ENCODE measurements at places on chromosomes 6 and 20.

DNA sequence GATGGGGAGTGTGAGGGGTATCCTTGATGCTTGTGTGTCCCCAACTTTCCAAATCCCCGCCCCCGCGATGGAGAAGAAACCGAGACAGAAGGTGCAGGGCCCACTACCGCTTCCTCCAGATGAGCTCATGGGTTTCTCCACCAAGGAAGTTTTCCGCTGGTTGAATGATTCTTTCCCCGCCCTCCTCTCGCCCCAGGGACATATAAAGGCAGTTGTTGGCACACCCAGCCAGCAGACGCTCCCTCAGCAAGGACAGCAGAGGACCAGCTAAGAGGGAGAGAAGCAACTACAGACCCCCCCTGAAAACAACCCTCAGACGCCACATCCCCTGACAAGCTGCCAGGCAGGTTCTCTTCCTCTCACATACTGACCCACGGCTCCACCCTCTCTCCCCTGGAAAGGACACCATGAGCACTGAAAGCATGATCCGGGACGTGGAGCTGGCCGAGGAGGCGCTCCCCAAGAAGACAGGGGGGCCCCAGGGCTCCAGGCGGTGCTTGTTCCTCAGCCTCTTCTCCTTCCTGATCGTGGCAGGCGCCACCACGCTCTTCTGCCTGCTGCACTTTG is at the start of gene TNF:
Gene TNF, plus strand, starts transcription at position 231 of the 567 bp plus-strand sequence. Its CDS starts 177 bp downstream, at position 408.
- H3K4me1 ChIP-seq: no peaks in the 10 kb centered on the region
- no peaks in the 10 kb centered on the region for H3K36me3 ChIP-seq
- H3K27me3 ChIP-seq: peaks cover 6% of the 10 kb centered on the region
- no peak for DNase-seq

- no peaks in the 10 kb centered on the region for H3K27me3 ChIP-seq
- H3K4me1 ChIP-seq: no peaks in the 10 kb centered on the region
- no peaks in the 10 kb centered on the region for H3K36me3 ChIP-seq
- no peak overlapping the region for H3K27ac ChIP-seq
These were observed 429.9 kb upstream of the ARID1B start for GRCh38 chr6:156347246-156347645.

DNA sequence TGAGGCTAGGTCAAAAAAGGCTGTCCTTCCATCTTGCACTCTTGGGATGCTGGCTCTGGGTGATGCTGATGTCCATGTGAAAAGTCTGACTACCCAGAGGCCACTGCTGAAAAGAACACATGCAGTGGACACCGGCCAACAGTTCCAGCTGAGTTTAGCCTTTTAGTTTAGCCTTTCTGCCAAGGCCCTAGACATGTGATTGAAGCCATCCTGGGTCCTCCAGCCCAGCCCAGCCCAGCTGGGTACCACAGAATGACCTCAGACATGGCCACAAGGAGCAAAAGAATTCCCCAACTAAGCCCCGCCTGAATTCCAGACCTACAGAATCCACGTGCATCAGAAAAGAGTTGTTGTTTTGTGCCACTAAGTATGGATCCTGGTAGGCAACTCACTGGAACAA is 17.4 kb downstream of the PIGT start:
- H3K4me1 ChIP-seq: no peaks in the 10 kb centered on the region
- DNase-seq: peak; percentile 60
- H3K27me3 ChIP-seq: no peaks in the 10 kb centered on the region

DNA sequence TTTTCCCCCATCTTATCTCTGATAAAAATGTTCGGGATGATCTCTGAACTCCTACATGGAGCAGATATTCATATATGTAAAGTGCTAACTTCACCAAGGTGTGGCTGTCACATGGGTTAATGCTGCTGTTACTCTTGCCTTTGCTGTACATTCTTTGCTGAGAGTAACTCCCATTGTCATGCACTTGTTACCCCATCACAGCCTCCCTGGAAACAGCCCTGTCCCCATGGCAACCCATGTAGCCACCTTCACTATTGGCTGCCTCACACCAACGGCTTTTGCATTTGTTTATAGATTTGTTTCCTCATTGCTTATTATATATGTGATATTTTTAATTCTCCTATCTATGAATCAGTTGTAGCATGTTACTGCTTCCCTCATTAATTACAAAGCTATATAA is 17.3 kb upstream of the IBTK start:
- H3K4me1 ChIP-seq: peaks cover 17% of the 10 kb centered on the region
- no peaks in the 10 kb centered on the region for H3K36me3 ChIP-seq
- no peak overlapping the region for H3K27ac ChIP-seq

DNA sequence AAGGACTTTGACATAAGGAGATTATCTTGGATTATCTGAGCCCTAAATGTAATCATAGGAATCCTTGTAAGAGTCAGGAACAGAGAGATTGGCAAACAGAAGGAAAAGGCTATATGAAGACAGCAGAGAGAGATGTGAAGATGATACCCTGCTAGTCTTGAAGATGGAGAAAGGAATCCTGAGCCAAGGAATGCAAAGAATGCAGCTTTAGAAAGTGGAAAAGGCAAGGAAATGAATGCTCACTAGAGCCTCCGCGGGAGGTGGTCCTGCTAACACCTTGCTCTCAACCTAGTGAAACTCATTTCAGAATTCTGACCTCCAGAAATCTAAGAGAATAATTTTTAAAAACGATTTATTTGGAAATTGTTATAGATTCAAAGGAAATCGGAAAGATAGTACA is 117.1 kb downstream of the TBXT start:
- no peak overlapping the region for H3K4me3 ChIP-seq
- no peaks in the 10 kb centered on the region for H3K4me1 ChIP-seq
- DNase-seq: peak; percentile 92
- H3K36me3 ChIP-seq: peaks cover 3% of the 10 kb centered on the region

All from GM23338 (cell line).